GM12891 (cell line): ENCODE measurements at places on chromosomes 3 and 15.

DNA sequence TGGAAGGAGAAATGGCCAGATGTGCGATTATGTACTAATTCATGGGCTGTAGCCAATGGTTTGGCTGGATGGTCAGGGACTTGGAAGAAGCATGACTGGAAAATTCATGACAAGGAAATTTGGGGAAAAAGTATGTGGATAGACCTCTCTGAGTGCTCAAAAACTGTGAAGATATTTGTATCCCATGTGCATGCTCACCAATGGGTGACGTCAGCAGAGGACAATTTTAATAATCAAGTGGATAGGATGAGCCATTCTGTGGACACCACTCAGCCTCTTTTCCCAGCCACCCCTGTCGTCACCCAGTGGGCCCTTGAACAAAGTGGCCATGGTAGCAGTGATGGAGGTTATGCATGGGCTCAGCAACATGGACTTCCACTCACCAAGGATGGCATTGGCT, 490.9 kb upstream of the CBLB start:
- DNase-seq: no peak

DNA sequence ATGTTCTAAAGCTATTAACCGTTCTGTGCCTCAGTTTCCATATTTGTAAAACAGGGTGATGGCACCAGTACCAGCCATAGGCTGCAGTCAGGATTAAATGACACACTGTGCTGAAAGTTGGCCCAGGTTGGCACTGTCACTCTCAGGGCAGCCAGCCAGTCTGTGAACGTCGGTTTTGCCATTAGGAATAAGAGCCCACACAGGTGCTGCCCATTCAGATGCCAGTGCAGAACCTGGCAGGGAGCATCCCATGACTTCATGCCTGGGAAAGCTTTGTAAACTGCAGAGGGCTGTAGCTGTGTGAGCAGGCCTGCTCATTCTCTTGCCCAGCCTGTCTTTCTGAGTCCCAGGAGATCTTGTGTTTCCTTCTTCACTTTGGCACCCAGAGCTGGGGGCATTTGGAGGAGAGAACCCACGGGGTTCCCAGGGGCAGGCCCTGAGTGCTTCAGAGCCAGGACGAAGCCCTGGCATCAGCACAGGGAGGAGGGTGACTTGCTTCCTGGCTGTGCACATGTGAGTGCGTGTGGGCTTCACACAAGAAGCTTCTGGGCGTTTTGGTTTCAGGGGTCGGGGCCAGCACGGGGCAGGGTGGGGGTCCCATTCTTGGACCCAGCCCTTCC, 46.9 kb downstream of the ZNF710 start:
- no peak for DNase-seq

- DNase-seq: no peak
Observed at GRCh38 chr15:37537802-37538201, 396.6 kb upstream of the TMCO5A start.

DNA sequence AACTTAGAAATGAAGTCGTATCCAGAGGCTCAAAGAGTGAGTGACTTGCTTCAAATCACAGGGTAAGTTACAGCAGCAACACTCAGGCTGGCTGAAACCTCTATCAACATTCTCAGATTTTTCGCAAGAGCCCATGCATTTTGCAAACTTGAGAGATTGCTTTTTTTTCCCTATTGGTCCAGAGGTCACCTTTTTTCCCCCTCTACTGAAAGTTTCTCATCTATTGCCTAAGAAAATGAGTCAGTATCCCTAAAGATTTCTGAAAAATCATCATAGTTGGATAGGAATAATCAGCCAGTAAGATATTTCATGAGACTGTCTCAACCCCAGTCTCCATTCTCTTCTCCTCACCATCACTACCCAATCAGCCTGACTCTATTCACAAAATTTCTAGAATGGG, 410.6 kb downstream of the FOXP1 start:
- no peak for DNase-seq

DNA sequence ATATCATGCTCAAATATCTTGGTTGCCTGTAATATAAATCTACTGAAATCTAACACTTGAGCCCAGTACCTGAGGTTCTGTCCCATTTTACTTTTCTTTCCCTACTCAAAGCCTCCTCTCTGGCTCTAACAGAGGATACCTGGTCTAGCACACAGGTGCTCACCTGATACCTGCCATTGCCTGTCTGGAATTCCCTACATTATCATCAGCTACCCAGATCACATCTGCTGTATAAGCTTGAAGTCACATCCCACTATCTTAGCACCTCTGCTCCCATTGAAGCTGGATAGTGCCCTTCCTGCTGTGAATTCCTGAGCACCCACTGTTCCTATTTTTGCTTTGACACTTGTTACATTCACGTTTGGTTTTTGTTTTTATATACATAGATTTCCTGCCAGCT, 30.5 kb downstream of the GYG1 start:
- no peak for DNase-seq

DNA sequence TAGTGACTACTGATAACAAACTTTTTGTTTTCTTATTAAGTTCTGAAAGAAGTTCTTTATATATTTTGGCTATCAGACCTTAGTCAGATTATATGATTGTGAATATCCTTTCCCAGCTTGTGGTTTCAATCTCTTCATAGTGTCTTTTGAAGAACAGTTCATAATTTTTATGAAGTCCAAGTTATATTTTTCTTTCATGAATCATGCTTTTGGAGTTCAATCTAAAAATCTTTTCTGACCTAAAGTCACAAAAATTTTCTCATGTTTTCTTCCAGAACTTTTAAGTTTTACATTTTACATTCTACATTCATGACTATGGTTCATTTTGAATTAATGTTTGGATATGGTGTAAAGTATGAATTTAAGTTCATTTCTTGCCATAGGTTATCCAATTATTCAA, 34.2 kb upstream of the OCA2 start:
- DNase-seq: no peak
